ENCODE measurements at places on chromosomes 5 and 9.

DNA sequence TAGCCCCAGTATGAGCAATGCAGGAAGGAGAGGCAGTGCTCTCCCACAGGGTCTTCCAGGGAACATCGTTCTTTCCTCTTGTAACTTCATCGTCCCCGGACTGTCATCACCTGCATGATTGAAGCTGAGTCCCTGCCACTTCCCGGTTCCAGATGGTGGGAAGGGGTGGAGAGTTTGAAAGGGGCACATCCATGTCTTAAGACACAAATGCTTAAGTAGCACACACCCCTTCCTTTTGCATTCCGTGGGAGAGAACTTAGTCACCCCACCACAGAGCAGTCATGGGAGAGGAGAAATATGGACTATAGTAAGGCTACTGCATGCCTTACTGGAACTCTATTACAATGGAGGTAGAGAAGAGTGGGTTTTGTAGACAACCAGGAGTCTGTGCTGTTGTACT lies 165.3 kb upstream of the GAS1 start:
- peak; percentile 83 for DNase-seq

DNA sequence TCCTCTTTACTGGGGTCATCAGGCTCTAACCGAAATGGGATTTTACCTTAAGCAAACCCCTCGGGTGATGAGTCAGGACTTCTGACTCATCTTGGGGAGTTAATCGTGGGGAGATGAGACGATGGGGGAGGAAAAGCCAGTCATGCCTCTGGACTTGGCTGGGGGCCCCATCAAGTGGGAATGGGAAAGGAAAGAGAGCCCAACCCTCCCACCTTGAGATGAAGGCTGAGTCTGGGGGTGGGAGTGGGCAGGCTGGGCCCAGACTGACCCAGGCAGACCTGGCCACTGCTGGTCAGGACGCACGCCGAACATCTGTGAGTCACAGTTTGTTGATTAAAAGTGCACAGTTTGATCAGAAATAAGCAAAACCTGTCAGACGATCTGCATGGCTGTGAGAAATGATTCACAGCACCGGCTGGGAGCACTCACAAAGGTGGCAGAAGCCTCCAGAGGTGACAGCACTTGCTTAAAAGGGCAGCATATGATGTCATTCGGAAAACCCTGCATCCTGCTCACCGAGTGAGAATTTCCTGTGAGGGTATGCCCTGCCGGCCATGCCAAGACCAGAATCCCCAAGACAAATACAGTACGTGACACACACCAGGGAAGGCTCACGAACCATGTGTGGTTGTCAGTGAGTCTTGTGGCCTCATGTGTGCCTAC lies 50.0 kb upstream of the SLC25A51 start:
- DNase-seq: peak; percentile 95

GRCh38 chr5:37554938-37555337 lies 175.8 kb downstream of the WDR70 start:
- DNase-seq: no peak

GRCh38 chr9:135946392-135946994 lies 14.7 kb downstream of the UBAC1 start:
- no peak for DNase-seq

DNA sequence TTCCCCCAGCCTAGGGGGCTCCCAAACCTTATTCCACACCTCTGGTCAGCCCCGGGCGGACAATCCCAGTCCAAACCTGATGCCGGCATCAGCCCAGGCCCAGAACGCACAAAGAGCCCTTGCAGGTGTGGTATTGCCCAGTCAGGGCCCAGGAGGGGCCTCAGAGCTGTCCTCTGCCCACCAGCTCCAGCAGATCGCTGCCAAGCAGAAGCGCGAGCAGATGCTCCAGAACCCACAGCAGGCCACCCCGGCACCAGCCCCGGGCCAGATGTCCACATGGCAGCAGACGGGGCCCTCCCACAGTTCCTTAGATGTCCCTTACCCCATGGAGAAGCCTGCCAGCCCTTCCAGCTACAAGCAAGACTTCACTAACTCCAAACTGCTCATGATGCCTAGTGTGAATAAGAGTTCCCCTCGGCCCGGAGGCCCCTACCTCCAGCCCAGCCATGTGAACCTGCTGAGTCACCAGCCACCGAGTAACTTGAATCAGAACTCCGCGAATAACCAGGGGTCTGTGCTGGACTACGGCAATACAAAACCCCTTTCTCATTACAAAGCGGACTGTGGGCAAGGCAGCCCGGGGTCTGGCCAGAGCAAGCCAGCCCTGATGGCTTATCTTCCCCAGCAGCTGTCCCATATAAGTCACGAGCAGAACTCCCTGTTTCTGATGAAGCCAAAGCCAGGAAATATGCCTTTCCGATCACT lies 27.6 kb upstream of the LTC4S start:
- DNase-seq: peak; percentile 65

- no peak for DNase-seq
These were observed 396.5 kb downstream of the ADGRV1 start for GRCh38 chr5:90955001-90955635.

GRCh38 chr9:78543353-78543752 lies 246.4 kb downstream of the PSAT1 start:
- DNase-seq: no peak
